ENCODE measurements at places on chromosomes 1 and 21.

DNA sequence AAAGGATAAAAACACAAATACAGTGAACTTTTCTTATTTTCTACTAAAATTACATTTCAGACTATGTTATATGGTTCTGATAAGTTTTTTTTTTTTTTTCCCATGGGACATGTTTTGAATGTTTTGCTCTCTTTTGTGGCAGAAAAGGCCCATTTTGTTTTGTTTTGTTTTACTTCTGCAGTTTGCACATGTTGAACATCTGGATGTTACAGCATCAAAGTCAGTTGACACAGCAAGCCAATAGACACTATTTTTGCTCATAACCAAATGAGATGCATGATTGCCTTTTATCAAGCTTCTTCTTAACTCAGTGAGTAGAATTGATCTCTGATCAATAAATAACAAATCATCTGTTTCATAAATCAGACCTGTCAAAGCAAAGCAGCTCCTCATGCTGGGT lies 904.2 kb downstream of the ADGRL2 start:
- DNase-seq: no peak

- no peak for DNase-seq
Measured at GRCh38 chr1:145826030-145826429, 2.0 kb downstream of the POLR3C start.

DNA sequence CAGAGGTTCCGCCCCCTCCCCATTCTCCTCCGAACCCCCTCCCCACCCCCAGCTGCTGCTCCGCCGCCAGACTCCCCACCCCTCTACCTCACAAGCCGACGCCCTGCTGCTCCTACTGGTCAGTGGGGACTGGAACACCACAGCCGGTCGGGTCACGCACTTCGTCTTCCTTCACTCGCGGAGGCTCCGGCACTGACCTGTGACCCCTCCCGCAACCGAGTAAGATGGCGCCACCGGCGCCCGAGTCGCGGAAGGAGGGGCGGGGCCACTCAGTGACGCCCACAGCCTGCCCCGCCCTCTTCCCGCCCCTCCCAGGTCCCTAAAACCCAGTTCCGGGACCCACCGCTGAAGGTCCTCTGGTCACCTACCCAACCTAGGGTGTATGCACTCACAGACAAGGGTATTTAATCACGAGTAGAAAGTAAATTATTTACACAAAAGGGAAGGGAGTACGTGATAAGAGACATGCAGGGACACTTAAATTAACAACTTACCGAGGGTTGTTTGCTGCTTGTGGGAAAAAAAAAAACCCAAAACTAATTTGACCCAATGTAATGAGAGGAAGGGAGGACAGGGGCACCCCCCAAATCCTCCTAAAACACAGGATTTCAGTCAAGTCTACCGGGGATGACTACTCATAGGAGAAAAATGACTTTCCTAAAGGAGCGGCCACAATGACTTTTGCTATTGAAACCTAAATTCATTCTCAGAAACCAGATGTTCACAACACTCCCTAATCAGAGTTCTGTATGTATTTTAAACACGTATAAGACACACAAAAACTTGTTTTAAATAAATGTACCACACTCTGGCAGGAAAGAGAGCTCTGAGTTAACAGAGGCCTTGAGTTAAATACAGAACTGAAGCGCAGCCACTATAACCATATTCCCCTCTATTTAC lies at the start of gene RIT1:
RIT1 (minus strand) TSS at position 194 of the 900 bp plus-strand sequence. CDS start 588 bp downstream, outside the sequence.
- DNase-seq: peak; percentile 94

- no peak for DNase-seq
Measured at GRCh38 chr1:25609921-25610320, 6.7 kb upstream of the MAN1C1 start.

Data from iPS-NIHi11 (cell line).